ENCODE measurements at places on chromosomes 6 and 20.

DNA sequence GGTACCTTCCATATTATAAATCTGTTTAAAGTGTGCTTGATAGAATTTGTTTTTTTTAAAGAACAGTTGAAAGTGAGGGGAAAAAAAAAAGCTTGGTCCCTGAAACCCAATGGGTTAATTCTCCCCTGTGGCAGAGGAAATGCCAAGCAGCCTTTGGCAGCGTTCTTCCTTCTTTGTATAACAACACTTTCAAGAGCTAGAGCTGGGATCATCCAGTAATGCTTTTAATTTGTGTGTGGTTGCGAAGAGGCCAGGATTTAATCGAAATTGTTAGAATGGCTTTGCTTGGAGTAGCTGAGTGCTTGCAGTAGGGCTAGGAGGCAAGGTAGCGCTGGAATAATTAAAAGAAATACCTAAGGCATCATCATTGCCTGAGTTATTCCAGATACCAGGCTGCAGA, 692.0 kb downstream of the DHX35 start:
- DNase-seq: no peak

DNA sequence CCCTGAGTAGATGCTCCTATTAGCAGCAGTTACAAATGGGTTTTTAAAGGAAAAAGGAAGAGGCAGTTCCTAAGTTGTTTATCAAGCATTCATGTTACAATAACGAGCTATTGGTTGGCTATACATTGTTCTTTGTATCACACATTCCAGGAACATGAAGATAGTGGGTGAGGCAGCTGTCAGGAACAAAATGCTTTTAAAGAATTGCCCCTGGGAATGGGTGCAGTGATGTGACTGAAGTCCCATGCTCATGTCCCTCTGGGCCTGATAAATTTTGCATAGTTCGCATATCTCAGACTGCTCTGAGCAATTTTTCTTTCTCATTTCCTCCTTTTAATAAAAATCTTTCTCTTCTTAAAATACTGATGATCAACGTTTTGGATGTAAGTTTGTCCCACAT, 3.7 kb downstream of the ENPP1 start:
- DNase-seq: no peak

DNA sequence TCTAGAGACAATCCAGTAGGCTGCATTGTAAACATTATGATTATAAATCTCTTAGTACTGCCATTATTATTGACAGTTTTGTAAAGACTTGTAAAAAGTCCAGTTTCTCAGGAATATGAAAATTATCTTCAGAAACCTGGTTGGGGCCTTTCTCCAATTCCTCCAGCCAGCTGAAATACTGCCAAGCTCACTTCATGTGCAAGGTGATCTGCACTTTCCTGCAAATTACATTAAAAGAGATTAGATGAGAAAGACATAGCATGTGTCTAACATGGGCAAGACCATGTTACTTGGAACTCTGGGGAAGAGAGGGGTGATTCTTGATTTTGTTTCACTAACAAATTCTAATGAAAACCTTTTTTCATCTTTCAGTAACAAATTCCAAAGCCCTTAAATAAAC, 24.0 kb downstream of the PGM3 start:
- DNase-seq: no peak

DNA sequence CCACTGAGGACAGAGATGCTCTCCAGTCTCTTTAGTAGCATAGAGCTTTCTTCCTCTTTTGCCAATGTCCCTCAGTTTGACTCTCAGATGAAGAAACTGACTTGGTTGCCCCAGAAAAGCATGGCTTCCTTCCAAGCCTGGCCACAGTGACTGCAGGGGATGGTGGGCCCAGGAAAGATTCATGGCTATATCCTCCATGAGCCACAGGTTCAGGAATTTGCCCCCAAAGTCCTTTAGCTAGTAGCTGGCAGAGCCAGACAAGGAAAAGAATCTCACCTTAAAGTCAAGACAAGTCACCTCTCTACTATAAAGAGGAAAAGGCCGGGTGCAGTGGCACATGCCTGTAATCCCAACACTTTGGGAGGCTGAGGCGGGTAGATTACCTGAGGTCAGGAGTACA, 43.4 kb downstream of the TRAM2 start:
- DNase-seq: no peak

- DNase-seq: no peak
Observed at GRCh38 chr6:26426691-26427450, 13.4 kb upstream of the BTN3A3 start.

- DNase-seq: no peak
Observed at GRCh38 chr6:6734479-6735465, 146.3 kb downstream of the LY86 start.

- DNase-seq: no peak
Observed at GRCh38 chr20:35823937-35824336, 52.1 kb downstream of the PHF20 start.

DNA sequence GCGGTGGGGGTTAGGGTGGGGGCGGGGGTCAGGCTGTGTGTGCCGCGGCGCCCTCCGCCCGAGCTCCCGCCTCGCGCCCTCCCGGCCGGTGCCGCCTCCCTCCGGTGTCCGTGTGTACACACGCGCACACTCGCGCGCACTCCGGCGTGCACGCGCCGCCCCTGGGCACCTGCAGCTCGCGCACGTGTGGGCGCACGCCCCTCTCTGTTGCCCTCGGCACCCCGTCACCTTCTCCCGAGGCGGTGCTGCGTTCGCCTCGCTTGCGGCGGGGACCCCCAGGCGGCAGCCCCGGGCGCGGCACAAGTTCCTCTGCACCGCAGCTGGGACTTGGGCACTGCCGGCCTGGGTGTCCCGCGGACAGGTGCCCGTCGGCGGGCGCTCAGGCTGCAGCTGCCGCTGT, 525 bp downstream of the MACROD2 start:
- DNase-seq: no peak

DNA sequence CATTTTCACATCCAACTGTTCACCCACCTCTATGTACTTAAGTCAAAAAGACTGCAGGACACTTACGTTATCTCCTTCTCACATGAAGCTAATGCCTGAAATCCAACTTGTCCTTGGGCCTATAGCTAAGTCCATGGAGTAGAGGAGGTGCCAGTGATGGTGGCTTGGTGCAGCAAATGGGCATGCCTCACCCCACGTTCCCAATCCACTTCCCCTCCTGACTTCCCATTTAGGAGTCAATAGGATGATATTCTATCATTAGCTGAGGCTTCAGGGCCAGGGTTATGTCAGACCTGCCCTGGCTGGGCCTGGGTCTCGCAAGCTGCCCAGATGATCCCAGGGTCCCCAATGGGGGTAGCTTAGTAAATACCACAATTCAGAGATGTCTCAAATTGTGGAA, 410.4 kb downstream of the MAFB start:
- no peak for DNase-seq

- DNase-seq: no peak
Observed at GRCh38 chr6:36120018-36120417, 10.3 kb upstream of the MAPK13 start.

GRCh38 chr20:22321191-22321590, 263.2 kb downstream of the FOXA2 start:
- DNase-seq: no peak

- DNase-seq: no peak
Observed at GRCh38 chr6:160103825-160104100, 17.9 kb upstream of the SLC22A1 start.

- no peak for DNase-seq
Observed at GRCh38 chr6:75755704-75756103, 6.7 kb downstream of the MYO6 start.

- no peak for DNase-seq
Observed at GRCh38 chr6:63807056-63807455, 171.5 kb downstream of the PHF3 start.

GRCh38 chr20:2890742-2891141, 17.5 kb downstream of the PTPRA start:
- DNase-seq: no peak

DNA sequence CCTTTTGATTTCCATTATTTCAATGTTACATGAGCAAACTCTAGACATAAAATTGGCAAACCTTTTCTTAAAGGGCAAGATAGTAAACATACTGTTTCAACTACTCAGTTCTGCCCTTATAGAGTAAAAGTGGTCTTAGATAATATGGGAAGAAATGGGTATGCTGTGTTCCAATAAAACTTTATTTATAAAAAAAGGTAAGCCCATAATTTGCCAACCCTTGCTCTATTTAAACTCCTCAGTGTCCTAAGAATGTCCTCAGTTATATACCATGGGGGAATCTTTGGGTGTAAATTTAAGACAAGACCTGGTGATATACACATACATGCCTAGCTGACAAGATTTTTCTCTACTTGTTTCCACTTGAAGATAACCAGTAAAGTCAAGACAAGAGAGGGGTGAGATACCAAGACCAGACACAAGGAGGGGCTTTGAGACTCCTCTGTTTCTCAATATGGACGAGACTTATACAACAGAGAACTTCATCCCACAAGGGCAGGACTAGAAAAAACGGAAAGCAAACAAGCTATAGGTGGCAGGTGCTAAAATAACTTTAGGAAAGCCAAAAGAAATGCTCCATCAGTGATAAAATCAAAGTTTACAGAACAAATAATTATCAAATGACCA, 10.5 kb downstream of the SNX3 start:
- no peak for DNase-seq

- no peak for DNase-seq
Observed at GRCh38 chr6:90425161-90425641, 128.6 kb upstream of the BACH2 start.

DNA sequence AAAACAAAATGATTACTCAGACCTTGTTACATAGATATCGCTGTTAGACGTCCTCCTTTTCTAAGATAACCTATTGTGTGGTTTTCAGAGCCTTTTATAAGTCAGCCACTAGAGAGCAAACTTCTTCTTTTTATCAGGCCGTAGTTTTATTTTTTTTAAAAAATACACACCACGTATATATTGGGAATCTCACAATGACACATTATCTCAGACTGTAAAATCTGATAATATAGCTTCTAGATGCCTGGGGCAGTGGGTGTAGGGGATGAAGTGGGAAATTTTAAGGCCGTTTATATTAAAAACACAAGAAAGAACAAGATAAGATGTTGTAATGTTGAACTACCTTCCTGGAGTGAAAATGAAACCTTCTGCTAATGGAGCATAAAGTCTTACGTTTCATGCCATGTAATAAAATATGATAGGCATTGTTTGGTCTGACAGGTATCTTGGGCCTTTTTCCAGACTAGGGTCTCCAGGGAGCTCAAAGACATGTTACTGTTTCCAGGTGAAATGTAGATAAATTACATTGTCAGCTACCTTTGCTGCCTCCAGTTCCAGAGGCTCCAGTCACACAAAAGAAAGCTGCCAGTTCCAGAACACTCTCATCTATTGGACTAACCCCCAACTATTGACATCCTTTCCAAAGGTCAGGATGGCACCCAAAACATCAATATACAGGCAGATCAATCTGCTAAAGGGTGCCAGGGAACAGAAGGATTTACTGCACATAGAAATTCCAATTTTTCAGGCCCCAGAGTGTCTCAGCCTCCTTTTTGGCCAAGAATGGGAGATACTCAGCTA, 130.2 kb upstream of the AKIRIN2 start:
- DNase-seq: no peak

DNA sequence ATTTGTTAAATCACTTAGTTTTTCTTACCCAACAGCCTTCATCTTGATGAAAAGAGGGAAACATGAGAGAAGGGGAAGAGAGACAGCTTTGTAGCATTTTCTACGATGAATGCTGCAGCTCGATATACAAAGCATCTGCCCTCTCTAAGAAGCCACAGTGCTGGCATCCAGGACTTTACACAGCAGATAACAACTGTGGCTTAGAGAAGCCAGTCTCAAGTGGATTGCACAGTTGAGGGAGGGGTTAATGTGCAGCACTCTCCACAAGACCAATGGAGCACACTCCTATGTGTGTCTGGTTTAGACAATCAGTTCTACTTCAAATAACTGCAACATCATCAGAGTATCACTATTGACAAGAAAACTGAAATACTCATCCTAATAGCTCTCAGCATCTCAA, 5.8 kb downstream of the C6orf120 start:
- no peak for DNase-seq

DNA sequence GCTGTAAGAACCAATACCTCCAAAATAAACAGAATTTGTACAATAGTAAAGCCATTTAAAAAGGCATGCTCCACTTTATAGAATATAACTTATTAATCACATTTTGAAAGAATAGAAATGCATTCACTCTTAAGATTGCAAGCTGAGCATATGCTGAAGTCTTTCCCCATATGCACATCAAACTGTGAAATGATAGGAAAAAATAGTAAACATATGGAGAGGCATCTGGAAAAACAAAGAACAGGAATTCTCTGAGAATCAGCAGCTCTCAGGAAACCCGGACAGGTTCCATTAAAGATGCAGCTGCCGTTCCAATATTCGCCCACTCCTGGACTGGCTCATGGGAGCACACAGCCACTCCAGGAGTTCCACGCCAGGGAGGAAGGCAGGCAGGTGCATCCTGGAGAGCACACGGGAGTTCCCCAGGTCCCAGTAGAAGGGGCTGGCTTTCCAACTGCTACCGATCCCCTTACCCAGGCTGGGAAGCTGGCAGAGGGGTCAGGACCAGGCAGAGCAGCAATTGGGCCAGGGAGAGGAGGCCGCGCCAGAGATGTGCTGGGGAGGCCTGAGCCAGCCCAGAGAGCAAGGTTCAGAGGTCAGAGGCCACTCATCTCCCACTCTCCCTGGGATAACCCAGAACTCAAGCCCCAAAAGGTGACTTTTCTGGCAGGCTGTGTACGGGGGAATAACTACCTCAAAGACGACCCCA, 111.1 kb downstream of the DLL1 start:
- DNase-seq: no peak

DNA sequence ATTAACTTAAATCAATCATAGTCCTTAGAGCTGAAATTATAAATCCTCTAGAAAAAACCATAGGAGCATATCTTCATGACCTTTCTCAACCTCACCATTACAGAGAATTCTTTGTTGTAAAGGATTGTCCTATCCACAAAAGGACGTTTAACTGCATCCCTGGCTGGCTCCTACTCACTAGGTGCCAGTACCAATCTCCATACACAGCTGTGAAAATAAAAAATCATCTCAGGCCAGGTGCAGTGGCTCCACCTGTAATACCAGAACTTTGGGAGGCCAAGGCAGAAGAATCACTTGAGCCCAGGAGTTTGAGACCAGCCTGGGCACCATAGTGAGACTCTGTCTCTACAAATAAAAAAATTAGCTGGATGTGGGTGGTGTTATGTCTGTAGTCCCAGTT, 89.9 kb downstream of the PDSS2 start:
- DNase-seq: no peak

GRCh38 chr20:56945057-56945456, 316.0 kb downstream of the TFAP2C start:
- no peak for DNase-seq

GRCh38 chr20:63434599-63435378, 37.7 kb downstream of the KCNQ2 start:
- peak; percentile 34 for DNase-seq

DNA sequence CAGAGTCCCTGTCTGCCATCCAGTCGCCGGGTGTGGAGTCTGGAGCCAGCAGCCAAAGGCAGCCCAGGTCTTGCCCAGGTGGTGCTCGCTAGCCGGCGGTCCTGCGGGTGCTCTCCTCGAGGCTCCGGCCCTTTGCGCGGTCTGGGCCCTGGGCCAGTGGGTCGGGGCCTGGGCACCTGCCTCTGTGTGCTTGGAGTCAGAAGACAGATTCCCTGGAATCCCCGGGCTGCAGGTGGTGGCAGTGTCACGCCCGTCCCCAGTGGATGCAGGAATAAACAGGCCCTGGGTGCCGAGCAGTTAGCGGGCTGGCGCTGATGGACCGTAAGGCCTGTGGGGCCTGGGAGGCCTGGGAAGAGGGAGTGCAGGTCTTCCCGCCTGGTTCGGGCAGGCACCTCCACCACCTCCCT, 5.3 kb downstream of the SS18L1 start:
- DNase-seq: no peak

GRCh38 chr6:38239719-38240451, 399.8 kb downstream of the BTBD9 start:
- no peak for DNase-seq

- no peak for DNase-seq
Observed at GRCh38 chr6:53648184-53648943, 17.2 kb downstream of the KLHL31 start.

- no peak for DNase-seq
Observed at GRCh38 chr6:148827416-148828045, 80.7 kb downstream of the UST start.

Measured in stimulated activated CD8-positive, alpha-beta memory T cell treated with anti-CD3 and anti-CD28 coated beads, Interleukin-4, amount 100 ng/mL, for 1 hour (primary cell).